ENCODE measurements at places on chromosomes 3 and 15.

DNA sequence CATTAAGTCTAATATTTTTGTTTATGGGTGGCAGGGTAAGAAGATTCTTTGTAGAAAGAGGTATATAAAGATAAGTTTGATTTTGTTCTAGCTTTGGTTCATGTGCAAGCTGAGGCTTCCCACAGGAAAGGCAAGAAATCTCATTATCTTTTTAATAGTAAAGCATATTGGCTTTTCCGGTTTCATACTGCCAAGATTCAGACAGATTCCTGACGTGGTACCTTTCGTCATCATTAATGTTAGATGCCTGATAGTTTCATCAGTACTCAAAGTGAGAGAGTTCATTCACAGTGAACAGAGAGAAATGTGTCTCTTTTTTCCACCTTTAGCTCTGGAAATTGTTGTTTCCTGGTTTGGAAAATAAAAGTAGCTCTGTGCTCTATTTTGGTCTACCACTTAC, 16.5 kb downstream of the TPM1 start:
- DNase-seq = no peak

- DNase-seq = no peak
Observed at GRCh38 chr3:52670621-52671521, 14.8 kb downstream of the PBRM1 start.

- DNase-seq = no peak
Observed at GRCh38 chr3:159896543-159896942, 92.1 kb upstream of the IL12A start.

DNA sequence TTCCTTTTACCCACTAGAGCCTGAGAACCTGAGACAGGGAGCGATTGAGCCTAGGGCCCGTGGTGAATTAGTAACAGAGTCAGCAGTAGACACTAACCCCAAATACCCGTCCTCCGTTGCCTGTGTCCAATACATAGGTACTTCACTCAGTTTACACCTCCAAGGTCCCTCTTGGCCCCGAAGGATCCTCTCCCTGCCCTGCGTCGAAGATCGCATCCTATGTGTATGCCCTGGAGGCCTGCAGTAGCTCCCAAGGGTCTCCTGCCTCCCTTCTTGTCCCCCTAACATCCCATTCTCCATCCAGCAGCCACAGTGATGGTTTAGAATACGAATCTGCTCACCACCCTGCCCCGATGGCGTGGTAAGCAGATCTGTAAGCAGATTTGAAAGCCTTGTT, 67.0 kb downstream of the ISG20 start:
- DNase-seq = no peak

GRCh38 chr3:35739181-35739809, 100.0 kb downstream of the ARPP21 start:
- no peak for DNase-seq

DNA sequence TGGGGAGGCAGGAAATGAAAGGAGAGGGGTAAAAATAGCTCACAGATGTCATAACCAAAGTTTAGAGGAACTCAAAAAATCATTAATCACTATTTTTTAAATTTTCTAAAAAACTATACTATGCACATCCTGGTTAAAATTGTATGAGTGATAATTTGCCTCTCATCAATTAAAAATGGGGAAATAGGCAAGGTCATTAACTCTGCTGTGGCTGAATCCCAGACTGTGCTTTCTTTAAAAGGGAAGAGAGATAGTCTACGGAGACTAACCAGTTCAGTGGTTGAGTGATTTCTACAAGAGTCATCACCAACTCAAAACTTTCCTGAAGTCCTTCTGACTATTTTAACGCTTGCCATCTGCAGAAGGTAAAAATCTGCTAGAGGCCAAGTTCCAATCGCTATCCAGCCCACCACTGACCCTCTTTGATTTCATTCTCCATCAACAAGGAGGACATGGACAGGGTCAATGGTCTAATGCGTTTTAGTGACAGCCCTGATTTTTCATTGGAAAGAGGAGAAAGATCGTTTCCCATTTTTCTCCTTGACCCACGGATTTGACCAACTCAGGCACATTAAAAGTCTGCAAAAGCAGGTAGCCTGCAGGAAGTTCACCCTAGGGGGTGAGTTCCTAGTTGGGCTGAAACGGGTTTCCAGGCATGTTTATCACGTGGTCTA, 850 bp downstream of the SUCLG2 start:
- DNase-seq = no peak

DNA sequence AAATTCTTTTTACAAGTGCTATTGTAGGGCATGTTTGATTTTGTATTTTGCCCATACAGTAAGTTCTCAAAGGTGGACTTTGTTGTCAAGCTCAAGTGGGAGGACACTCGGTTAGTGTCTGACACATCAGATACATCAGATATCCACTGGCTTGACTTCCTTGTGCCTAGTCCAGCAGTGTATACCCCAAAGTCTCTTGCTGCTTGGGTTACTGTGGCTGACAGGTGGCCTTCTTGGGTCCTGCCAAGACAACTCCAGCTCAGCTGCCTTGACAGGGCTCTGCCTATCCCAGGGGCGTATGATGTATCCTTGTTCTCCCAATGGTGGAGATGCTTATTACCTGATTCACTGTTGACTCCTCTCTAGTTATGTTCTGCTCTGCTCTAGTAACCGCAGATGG, 214.9 kb downstream of the CBLB start:
- no peak for DNase-seq

DNA sequence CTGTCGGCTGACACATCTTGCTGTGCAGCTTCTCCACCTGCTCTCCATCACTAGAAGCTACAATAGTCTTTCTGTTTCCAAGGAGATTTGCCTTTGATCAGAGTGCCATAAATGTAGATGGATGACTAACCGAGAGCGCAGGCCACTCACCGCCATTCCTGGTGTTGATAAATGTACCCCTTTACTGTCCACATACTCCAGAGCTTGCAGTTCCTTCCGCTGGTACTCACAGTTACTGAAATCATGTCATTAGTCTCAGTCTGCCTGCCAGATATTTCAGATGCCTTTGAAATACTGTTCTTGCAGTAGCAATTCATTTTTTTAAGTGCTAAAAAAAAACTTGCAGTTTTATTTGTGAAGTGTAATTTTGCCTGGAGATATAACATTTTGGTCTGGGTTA, 72.3 kb downstream of the BLM start:
- DNase-seq = no peak

- DNase-seq = no peak
Observed at GRCh38 chr3:56339671-56340070, 128.6 kb downstream of the ERC2 start.

GRCh38 chr3:155046935-155047334, 33.2 kb upstream of the MME start:
- DNase-seq = no peak

GRCh38 chr3:51429138-51429537, 38.1 kb downstream of the RBM15B start:
- DNase-seq = no peak

DNA sequence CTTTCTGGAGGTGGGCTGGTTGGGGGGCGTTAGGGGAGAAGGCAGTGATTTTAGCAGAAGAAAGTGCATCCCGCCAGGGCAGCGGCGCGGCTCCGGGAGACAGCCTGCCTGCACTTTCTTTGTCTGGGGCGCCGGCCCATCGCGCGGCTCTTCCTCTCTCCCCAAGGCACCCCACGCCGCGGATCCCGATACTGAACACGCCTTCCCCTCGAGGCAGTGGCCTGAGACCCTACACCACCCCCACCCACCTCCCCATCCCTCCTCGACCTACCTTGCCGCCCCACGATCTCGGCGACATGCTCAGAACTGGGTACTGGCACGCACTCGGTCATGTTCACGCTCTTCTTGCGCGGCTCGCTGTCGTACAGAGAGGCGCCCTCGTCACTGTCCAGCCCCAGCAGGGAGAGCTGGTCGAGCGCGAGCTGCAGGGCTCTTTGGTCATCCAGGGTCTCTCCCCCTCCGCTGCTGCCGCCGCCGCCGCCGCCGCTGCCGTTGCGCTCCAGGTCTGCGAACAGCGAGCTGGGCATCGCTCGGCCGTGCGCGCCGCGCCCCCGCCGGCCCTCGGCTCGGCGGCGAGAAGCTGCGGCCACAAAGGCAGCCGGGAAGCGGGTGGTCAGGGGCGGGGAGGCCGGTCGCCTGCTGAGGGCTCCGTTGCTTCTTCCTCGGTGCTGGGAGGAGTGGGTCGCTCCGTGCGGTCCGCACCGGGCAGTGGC, 483 bp downstream of the MEX3B start:
- no peak for DNase-seq

GRCh38 chr3:64638981-64639481, 48.8 kb downstream of the ADAMTS9 start:
- no peak for DNase-seq

DNA sequence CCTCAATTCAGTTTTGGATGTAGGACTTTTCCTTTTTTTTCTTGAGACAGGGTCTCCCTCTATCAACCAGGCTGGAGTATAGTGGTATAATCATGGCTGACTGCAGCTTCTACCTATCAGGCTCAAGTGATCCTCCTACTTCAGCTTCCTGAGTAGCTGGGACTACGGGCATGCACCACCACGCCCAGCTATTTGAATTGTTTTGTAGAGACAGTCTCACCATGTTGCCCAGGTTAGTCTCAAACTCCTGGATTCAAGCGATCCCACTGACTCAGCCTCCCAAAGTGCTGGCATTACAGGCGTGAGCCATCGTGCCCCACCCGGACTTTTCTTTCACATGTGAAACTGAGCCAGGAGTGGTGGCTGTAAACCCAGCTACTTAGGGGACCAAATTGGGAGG, 3.5 kb downstream of the RNU5B-1 start:
- no peak for DNase-seq

DNA sequence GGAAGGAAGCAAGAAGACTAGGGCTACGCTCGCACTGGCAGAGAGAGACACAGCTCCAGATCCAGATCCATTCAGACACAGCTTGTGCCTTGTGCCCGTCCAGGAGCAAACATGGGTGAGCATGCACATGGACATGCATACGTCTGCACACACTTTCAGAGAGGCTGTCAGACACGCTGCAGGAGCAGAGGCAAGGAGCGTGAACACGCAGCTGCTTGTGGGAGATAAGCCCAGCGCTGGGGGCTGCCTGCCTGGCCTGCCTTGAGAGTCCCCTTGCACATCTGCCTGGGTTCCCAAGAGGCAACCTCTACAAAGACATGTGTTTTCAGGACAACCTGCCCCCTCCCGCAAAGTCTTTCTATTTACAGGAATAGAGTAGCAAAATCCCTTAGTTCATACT, 13.6 kb upstream of the BAHD1 start:
- DNase-seq = no peak

- no peak for DNase-seq
Observed at GRCh38 chr3:13263770-13264467, 156.2 kb downstream of the NUP210 start.

GRCh38 chr3:172856795-172857742, 106.5 kb downstream of the ECT2 start:
- DNase-seq = no peak

- DNase-seq = no peak
Observed at GRCh38 chr15:99157456-99157855, 52.6 kb downstream of the SYNM start.

DNA sequence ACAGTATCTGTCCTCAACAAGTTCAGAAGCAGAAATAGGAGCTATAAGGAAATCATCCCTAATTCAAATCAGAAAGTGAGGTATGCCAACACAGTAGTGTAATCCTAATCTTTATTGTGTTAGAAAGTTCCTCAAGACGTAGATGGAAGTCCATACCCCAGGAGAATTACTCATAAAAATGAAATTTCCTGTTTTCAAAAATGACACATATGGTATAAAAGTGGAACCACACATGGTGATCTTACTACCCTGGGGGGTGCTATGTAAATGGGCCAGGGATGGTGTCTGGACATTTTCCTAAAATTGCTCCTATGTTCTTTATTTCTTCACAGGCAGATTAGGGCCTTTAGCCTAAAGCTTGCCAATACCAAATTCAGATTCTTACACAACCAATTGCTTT, 204.1 kb downstream of the ARRDC4 start:
- no peak for DNase-seq

Measured in NCI-H187 (cell line).